Kidney tubule cell (primary cell): ENCODE measurements at places on chromosomes 2 and 18.
A peak's percentile ranks its signal among the peaks of the same experiment; 100 is the strongest.

DNA sequence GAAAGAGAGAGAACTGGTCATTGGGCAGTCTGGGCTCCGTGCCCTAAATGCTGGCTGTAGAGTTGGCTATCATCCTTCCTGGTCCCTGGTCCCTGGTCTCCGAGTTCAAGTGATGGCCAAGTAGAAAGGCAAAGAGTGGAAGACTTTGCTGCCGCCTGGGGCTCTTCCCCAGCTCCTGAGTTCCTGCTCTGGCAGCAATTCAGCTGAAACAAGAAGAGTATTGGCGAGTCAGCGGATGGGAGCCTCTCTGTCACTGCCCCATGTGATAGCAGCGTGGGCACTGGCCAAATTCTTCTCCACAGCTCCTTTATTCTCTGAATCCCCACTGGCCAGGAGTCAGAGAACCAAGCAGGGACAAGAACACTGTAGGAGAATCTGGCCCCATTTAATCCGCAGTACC is 351.0 kb upstream of the POU3F3 start:
- DNase-seq: no peak

DNA sequence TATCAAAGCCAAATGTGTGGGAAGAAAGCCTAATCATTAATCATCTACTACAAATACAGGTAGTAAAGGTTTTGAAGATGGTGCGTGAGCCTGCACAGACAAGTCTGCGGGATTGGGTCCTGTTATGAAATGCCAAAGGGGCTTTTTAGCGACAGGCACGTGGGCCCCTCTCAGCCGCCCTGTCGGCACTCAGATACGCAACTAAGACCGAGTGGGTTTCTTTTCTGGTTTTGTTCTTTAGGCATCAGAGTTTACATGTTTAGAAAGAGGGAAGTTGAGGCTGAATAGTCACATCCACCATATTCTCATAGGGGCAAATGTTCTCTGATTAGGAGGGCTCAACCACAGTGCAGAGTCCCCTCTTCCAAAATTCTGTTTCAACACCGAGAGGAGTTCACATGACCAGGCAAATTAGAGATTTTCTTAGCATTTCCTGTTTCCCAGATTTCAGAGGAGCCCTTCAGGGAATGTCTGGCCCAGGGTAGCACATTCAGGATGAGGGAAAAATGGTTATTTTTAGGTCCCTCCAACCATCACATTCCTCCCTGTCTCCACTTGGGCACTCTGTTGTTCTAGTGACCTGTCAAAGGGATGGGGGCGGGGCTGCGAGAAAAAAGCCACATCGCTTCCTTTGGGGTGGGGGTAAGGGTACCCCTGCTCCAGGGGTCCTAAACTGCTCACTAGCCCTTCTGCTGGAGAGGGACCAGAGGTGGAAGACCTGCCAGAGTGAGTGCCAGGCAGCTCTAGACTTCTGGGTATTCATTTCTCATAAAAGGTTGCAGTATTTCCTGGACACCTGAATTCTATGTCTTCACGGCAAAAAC is 159.2 kb downstream of the BCL2 start:
- DNase-seq: no peak

- DNase-seq: no peak
Measured at GRCh38 chr2:108538000-108538625, 3.8 kb downstream of the LIMS1 start.

GRCh38 chr18:12656938-12657683 is 796 bp downstream of the SPIRE1 start:
- peak; percentile 53 for DNase-seq

DNA sequence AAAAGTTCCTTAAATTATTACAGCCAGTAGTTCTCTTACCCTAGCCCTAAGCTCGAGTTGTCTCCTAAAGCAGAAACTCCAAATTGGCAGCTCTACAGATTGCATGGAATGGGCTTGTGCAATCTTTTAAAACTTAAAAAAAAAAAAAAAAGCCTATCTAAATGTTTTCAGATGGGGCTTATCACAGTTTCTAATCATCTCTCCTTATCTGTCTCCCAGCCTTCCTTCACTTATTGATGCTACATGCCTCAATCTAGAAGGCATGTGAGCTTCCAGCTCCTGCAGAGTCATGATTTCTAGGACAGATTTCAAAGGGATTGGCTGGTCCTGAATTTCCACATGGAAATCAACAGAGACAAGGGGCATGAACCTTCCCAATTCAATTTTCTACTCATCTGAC is 33.1 kb upstream of the PELI1 start:
- DNase-seq: no peak

DNA sequence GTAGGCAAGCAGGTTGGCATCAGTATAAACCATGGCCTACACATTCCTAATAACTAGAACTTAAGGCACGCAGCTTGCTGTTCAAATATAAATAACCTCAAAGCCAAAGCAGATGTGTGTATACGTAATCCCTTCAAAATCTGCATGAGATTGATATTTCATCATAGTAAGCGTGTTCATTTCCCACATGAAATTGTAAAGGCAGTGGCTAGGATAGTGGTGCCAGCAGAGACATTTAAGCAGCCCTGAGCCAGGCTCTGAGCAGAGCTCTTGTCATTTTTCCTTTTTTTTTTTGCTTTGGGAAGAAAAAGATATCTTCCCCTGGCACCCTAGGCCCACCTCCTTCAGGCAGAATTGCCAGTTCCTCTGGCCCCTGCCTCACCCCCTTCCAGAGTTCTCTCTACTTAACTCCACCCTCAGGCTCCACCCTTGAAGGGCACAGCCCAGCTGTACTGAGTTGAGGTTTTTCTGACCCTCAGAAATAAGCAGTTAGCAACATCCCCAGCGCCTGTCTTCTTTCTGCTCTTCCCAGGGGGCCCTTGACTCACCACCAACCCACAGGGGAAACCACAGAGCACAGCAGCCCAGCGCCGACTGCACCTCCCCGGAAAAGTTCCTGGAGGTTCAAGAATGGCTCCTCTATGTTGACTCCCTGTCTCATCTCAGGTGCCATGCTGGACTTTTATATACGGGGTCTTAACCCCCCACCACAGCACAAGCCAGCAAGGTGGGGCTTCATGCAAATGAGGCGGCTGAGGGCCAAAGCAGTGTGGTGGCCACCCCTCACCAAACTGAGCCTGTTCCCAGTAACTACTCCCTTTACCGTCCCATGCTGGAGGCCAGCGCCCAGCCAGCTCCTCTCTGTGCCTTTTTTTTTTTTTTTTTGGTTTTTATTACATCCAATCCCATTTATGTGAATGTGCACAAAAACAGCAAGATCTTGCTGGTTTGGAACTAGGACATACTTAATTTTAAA is 84.7 kb downstream of the EHD3 start:
- peak; percentile 8 for DNase-seq

- DNase-seq: no peak
Measured at GRCh38 chr2:54641988-54642387, 81.5 kb upstream of the EML6 start.

- DNase-seq: no peak
Measured at GRCh38 chr2:177076636-177077179, 135.9 kb upstream of the HNRNPA3 start.

DNA sequence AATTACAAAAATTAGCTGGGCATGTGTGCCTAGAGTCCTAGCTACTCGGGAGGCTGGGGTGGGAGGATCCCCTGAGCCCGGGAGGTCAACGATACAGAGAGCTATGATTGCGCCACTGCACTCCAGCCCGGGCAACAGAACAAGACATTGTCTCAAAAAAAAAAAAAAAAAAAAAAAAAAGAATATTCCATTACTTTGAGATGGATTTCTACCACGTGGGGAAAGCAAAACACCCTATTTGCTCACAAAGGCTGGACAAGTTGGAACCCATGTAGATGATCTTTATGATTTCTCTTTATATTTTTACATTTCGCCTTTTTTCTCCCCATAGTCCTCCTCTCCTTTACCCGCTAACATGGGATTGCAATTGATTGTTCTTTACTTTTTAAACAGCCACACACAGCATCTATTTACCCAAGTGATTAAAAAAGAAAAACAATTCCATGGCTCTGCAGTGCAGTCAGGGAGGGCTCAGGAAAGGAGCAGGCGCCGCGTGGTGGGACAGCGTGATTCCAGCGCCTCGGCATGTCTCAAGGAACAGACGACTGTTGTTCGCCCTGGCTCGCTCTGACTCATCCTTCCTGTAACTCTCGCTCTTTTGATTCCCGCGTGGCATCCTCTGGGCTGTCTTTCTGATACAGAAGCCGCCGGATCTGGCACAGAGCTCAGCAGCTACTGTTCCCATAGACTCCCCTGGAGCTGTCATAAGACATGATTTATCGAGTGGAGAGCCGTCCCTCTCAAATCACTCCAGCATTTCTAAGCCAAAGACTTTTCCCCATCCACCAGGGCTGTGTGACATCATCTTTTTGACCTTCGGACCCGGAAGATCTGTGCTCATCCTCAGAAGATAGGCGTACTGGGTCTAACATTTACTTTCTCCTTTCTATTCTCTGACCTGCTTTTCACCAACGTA is 230.4 kb upstream of the AGAP1 start:
- DNase-seq: peak; percentile 86

GRCh38 chr2:25315316-25315680 is 26.4 kb downstream of the DNMT3A start:
- no peak for DNase-seq

- DNase-seq: no peak
Measured at GRCh38 chr2:38660282-38660681, 5.6 kb upstream of the GALM start.

DNA sequence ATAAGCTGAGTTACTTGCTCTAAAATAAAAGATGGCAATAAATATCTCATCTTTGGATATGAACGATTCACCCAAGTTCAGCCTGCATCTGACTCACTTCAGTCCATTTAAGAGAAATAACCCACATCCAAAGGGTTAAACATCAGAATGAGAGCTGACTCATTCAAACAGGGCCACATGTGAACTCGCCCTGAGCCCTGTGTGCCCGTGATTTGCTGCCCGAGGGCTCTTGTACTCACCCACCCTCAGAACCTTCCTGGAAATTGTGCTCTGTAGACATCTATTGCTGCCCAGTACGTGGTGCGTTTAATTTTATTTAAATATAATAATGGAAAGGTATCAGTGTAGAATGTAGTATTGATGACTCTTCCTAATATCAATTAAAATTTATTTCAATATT is 66.9 kb upstream of the RBM44 start:
- DNase-seq: peak; percentile 86

- DNase-seq: peak; percentile 98
Measured at GRCh38 chr2:207163053-207163755, 2.5 kb downstream of the KLF7 start.

DNA sequence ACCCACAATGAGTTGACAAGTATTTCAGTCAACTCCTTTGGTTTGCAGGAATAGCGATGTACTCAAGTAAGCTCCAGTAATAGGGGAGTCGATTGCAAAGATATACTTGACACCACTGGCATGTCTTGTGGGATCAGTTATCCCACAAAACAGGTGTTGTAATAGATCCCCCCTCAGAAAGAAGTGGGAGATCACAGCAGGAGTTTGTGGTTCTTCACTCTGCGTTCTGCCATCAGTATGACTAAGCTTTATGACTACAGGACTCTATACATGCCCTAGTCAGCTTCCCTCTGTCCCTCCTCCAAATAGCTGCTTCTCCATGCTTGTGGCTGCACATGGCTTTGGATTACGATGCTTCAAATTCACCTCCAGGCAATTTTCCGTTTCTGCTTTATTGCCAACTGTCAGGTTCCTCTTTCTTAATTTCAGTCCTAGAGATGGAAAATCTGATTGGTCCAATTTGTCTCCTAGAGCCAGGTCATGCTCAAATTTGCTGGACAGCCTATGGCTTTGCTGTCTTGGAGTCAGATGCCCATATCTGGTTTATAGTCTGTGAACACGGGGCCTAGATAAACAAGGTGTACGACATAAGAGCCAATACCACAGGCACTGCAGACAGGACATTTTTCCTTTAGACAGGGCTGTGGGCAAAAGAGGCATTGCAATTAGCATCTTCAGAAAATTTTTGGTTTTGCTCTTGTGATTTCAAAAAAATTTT is 221.7 kb downstream of the PAX3 start:
- DNase-seq: no peak

DNA sequence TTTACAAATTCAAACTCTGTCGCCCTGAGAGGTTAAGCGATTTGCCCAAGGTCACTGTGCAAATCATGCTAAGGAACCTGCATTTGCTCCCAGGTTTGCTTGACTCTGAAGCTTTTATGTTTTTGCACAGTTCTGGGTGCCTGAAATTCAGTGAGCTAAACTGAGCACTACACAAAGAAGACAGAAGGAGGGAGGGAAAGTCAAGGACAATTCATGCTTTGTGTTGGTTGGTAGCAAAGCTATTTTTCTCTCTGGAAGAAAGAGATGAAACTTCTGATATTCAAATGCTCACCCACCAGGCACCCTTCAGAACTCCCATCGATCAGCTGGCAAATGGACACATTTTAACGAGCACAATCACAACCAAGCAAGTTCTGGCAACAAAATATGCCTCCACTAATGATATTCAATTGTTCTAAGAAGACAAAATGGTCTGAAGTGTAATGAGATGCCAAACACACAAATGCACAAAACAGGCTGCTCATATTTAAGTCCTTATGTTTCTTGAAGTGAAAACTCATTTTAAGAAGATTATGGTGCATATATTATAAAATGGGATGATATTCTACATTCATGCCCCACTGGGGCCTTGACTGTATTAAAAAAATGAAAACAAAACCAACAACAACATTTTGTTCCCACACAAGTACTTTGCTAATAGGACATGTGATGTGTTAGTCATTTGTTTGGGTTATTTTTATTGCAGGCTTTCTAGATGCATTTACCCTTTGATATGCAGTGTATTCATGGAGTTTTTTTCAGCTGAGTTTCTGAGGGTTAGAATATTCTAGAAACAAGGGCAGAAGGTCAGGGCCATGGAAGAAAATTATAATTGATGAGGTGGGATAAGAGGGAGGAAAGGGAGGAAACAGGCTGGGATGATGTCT is 445.6 kb upstream of the CELF4 start:
- DNase-seq: no peak

- no peak for DNase-seq
Measured at GRCh38 chr18:75337348-75337747, 90.2 kb downstream of the SMIM21 start.

DNA sequence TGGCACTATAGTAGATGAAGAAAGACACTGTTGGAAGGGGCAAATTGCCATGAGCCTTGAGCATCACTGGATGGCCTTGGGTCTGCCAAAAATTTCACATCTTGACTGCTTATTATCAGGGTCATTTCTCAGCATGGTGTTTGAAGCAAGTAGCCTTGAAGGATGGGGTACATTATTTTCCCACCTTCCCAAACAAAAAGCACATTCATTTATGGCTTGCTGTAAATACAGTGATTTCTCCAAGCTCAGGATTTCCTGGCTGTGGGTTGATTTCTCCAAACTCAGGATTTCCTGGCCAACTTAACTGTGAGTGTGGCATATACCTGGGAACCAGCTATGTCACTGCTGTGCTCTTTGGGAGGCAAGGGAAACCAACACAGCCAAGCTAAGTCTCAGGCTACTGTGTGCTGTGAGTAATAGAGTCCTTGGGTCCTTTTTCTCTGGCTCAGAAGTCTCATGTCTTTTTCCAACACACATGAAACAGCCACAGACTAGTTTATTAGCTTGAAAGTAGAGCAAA is 116.6 kb downstream of the SPHKAP start:
- no peak for DNase-seq
